ENCODE measurements at places on chromosomes 5 and 9. TPM values are rescaled to one million over a fixed set of nuclear protein-coding genes. Genes with fewer than 3 reads are reported as not detected.

GRCh38 chr9:5621327-5621726, 7.6 kb upstream of the RIC1 start:
- DNase-seq, result peak; percentile 49

DNA sequence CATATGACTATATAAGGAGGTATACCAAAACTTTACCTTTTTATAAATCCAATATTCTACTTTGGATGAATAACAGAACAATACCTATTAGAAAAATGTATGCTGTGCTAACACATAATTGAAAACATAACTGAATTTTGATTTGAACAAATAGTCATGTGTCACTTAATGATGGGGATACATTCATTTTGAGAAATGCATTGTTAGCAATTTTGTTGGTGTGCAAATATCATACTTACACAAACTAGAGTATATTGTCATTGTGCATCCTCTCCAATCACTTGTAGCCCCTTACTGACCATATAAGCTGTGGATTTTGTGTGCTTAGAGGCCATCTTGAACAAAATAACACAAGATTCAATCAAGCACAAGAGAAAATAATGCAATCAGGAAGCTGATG, 72.3 kb upstream of the SLCO4C1 start:
- no peak for DNase-seq

- DNase-seq, result no peak
Observed at GRCh38 chr5:33981408-33982162, 2.9 kb downstream of the SLC45A2 start.

GRCh38 chr9:94984891-94985476, 258.5 kb downstream of the AOPEP start:
- DNase-seq, result no peak

- no peak for DNase-seq
Observed at GRCh38 chr5:174176511-174176910, 131.0 kb downstream of the NSG2 start.

GRCh38 chr9:128588581-128589233, 36.3 kb downstream of the SPTAN1 start:
- no peak for DNase-seq

- no peak for DNase-seq
Observed at GRCh38 chr5:129746876-129747275, 1.0 kb upstream of the MINAR2 start.

DNA sequence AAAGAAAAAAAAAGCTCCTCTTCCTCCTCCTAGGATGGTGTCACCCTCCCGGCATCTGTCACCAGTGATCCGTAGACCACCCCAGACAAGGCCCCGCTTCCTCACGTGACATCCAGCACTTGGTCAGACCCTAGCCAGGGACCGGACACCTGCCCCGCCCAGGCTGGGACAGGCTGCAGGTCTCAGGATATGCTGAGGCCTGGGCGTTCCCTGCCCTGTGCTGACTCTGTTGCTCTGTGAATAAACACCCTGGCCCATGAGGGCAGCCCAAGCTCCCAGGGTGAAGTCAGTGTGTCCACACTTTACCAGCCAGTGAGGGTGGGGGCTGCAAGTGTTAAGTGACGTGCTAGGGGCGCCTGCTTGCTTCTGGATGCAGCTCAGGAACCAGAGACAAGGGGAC, 5.6 kb downstream of the EDF1 start:
- no peak for DNase-seq

DNA sequence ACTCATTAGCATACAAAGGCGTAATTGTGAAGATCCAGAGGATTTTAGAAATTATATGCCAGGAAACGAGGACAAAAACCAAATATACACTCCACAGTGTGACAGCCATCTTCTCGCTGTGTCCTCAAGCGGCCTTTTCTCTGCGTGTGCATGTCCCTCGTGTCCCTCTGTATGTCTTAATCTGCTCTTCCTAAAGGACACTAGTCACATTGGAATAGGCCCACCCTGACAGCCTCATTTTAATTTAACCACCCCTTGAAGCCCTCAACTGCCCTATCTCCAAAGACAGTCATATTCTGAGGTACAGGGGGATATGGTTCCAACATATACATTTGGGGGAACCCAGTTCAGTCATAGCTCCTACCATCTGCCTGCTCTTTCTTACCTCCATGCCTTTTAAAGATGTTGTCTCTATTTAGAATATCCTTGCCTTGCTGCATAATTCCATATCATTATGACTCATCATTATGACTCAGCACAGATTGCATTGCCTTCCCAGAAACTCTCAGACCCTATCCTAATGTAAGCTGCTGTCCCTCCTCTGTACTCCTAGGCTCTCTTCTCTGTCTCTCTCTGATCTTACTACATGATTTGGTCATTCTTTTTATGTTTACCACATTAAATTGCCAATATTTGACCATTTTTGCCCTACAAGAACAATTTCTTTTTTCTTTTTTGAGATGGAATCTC, 210.9 kb downstream of the AOPEP start:
- peak; percentile 76 for DNase-seq

DNA sequence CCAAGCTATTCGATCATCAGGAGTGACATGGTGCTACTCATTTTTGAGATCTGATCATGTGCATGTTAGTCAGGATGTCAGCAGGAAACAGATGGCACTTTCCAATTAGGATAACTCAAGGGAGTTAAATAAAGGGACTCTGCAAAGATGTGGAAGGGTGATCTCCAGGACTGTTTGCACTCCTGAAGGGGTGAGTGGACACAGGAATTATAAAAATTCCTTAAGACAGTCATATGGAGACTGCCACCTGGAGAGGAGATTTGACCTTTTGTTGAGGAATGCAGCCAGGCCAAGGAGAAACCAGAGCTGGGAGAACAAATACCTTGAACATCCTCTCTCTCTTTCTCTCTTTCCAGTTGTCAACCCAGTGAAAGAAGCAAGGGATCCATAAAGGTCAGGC, 189.1 kb downstream of the GABRG2 start:
- no peak for DNase-seq

DNA sequence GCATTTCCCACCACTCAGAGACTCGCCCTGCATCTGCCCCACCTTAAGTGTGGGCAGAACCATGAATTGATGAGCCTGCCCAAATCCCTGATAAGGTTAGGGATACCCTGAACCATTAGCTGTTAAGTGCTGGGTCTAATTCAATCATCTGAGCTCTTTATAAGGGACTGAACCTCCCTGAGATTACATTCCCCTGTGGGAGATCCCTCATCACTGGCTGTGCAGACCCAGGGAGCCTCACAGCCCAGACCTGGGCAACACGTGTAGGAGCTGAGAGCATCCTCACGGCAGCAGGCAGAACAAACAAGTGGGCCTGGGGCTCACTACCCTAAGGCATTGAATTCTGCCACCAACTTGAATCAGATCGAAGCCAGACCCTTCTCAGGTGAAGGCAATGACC, 585 bp upstream of the TAF11L2 start:
- DNase-seq, result no peak

DNA sequence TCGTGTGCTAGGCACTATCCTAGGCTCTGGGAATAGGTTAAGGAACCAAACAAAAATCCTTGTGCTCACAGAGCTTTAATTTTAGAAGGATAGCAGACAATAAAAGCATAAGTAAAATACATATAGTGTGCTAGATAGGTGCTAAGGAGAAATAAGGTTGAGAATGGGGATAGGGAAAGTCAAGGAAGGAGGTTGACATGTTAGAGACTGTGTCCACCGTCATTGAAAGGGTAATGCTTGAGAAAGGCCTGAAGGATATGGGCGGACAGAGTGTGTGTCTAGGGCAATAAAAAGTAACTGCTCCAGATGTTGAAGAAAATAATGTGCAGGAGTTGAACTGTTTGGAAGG, 482 bp upstream of the TDRD7 start:
- no peak for DNase-seq

- DNase-seq, result no peak
Observed at GRCh38 chr5:158534203-158534602, 565.5 kb downstream of the EBF1 start.

- no peak for DNase-seq
Observed at GRCh38 chr9:93184432-93185265, 710 bp downstream of the WNK2 start.

- no peak for DNase-seq
Observed at GRCh38 chr9:107712390-107712789, 222.8 kb upstream of the KLF4 start.

GRCh38 chr5:68962757-68963484, 130.9 kb upstream of the SLC30A5 start:
- DNase-seq, result peak; percentile 21

GRCh38 chr9:107750741-107751566, 261.4 kb upstream of the KLF4 start:
- peak; percentile 95 for DNase-seq

ASPN gene
- polyA plus RNA-seq, result 8.2 TPM

ADAMTS12 gene
- polyA plus RNA-seq, result 25.6 TPM

FAM221B gene
- polyA plus RNA-seq, result not detected

CD14 gene
- polyA plus RNA-seq, result 0.69 TPM

TRPM3 gene
- 0.07 TPM for polyA plus RNA-seq

IQGAP2 gene
- polyA plus RNA-seq, result 0.01 TPM

TAF11L10 gene
- not detected for polyA plus RNA-seq

S1PR3 gene
- polyA plus RNA-seq, result 21.3 TPM

SPATA6L gene
- 0.43 TPM for polyA plus RNA-seq

Measured in BJ (cell line).